ENCODE measurements at places on chromosomes 6 and 20.

DNA sequence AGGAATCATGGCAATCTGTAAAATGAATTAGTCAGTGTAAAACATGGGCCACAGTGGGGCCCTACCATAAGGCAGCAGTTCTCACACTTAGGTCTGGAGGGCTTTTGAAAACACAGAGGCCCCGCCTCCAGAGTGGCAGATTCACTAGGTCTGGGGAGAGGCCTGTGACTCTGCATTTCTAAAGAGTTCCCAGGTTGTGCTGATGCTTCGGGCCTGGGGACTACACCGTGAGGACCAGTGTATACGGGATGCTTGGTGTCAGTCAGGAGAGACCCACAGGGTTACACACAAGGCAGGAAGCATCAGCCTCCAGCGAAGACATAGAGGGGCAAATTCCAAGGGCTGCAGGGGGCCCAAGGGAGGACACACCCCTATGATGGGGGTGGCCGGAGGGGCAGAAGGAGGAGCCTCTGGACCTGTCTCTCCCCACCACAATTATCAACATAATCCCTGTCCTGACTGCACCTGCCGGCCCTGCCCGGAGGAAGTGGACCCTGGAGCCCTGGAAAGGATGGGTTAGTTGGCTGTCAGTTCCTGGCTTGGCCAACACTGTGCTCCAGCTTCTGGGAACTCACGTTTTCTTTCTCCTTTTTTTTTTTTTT, 46.7 kb downstream of the FGD2 start:
- DNase-seq = no peak

DNA sequence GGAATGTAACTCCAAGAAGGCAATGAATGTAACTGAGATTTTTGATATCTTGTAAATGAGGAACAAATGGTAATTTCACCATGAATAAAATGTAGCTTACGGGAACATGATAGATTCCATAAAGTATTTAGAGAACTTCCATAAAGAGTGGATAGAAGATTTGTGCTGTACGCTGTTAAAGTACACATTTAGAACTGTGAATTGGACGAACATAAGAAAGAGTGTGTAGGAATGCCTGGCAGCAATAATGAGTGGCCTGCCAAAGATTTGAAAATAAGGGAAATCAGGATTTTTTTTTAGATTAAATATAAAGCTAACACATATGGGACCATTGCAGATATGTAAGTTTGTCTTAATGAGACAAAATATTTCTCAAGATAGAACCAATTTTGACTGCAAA, 1153.3 kb upstream of the EYS start:
- no peak for DNase-seq

GRCh38 chr6:16921399-16922110, 160.3 kb upstream of the ATXN1 start:
- no peak for DNase-seq

GRCh38 chr6:112482373-112482772, 135.2 kb downstream of the RFPL4B start:
- no peak for DNase-seq

DNA sequence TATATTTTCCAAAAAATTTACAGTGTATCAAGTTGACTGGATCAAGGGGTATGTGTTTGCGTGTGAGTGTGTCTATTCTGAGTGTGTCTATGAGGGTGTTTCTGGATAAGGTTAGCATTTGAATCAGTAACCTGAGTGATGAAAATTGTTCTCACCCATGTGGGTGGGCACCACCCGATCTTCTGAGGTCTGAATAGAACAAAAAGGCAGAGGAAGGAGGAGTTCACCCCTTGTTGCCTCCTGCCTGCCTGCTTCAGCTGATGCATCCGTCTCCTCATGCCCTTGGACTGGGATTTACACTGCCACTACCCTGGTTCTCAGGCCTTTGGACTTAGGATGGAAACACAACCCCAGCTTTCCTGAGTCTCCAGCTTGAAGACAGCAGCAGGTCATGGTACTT, 13.7 kb upstream of the PRND start:
- DNase-seq = no peak

DNA sequence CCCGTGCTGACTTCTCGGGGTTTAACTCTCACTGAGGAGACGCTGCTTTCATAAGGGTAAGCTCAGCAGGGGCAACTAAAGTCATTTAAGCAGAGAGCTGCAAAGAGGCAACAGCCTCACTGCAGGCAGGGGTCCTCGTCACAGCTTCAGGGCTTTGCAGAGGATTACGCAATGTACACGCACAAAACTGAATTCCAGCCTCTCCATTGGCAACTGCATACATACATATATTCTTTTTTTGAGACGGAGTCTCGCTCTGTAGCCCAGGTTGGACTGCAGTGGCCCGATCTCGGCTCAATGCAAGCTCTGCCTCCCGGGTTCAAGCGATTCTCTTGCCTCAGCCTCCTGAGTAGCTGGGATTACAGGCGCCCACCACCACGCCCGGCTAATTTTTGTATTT, 2.4 kb downstream of the GMEB2 start:
- DNase-seq = no peak

GRCh38 chr6:163416557-163417253, 2.2 kb downstream of the QKI start:
- no peak for DNase-seq

DNA sequence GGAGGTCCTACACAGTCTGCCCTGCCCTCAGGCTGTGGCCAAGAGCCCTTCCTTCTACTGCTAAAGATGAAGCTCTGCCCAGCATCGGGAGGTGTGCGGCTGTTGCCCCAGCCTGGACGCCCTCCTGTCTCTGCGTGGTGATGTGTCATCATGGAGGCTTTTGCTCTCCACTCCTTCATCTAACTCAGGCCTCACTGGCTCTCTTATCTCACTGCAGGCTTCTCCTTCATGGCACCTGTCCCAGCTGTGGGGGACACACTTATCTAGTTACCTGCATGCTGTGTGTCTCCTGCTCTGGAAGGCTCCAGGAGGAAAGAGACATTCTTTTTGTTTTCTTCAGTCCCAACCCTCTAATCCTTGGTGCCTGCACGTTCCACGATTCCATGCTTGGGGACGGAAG, 89.1 kb downstream of the PSMG4 start:
- no peak for DNase-seq

- DNase-seq = no peak
These were observed 116.6 kb downstream of the FOXO3 start for GRCh38 chr6:108677357-108677756.

- no peak for DNase-seq
These were observed 153.4 kb downstream of the FAXC start for GRCh38 chr6:99195986-99196655.

- DNase-seq = no peak
These were observed 32.3 kb downstream of the GMDS start for GRCh38 chr6:2213086-2213485.

DNA sequence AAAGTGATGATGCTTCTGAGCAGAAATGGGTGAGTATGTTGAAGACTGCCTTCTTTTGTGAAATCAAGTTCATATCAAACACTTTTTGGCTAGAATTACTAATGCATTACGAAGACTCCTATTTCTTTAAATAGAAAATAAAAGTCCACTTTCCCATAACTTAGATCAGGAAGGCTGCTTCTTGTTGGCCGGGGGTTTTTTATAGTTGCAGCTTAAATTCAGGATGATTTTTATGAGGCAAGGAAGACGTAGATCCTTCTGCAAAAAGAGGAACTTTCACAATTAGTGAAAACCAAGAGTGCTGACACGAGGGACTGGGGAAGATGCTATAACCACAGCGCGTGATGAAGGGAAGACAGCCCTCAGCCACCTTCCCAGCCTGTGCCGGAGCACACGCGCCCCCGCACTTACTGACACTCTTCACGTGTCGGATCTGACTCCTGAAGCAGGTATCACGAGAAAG, 206.1 kb upstream of the PRDM1 start:
- no peak for DNase-seq

DNA sequence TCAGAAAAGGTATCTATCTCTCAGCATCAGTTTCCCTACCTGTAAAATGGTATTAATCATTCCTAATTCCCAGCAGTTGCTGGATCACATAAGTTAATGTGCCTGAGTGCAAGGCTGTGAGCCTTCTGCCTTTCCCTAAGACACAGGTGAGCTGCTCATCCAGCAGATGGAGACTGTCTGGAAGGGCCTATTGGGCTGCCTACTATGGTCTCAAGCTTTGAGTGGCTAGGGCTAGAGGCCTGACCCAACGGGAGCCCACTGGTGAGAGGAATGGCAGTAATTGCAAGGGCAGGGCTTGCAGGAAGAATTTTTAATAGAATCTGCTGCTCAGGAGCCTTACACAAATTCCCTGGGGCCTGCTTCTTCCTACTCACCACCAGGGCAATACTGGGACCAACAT, 4.3 kb downstream of the KHDC1 start:
- no peak for DNase-seq
